ENCODE measurements at places on chromosomes 7 and 10. TPM values are rescaled to one million over a fixed set of nuclear protein-coding genes. Genes with fewer than 3 reads are reported as not detected.

- DNase-seq: no peak
Observed at GRCh38 chr7:14630048-14630447, 272.5 kb downstream of the DGKB start.

- no peak for DNase-seq
Observed at GRCh38 chr10:89591111-89591795, 53.8 kb downstream of the PANK1 start.

DNA sequence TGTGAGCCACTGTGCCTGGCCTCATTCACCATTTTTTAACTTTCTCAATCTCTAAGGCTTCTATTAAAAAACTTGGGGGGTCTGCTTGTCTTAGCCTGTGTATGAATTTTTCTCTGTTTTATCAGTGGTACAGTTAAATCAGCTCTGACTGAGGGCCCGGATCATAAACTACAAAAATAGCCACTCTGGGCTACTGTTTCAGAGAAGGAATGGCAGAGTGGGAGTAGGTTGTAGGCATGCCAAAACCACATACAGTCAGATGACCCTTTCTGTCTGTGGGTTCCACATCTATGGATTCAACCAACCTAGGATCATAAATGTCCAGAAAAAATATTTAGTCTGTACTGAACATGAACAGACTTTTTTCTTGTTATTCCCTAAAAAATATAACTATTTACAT is 21.3 kb downstream of the TBC1D12 start:
- DNase-seq: no peak

GRCh38 chr10:76552091-76552873 is 1085.3 kb downstream of the KCNMA1 start:
- no peak for DNase-seq

DNA sequence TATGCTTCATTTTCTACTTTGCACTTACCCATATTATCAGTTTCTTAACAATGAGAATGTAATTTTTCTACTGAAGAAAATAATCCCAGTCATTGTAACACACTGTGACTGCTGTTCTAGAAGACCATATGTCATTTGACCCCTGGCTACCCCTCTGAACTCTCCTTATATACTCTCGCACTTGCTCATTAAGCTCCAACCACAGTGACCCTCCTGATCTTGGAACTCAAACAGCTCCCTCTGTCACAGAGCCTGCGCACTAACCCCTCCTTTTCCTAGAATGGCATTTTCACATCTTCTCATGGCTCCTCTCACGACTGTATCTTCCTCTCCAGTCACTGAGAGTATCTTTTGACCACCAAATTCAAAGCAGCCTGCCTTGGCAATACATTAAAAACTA is 169.7 kb downstream of the CACNA2D1 start:
- no peak for DNase-seq

DNA sequence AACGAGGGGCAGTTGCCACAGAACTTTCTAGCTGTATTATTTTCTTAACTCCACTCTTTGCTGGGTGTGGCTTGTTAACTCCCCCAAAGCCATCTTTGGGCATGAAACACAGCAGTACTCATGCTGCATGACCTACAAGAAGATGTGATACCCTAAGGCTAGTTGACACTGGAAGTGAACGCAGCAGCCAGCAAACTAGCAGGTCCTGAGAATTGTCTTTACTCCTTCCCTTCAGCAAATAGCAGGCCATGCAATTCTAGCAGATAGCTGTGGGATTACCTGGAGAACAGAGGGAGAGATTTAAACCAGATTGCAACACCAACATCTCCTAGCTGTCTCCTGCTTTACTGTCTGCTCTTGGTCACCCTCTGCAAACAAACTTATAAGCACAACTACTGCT is 688.0 kb upstream of the ZWINT start:
- no peak for DNase-seq

GRCh38 chr7:122457969-122458368 is 153.4 kb upstream of the FEZF1 start:
- DNase-seq: no peak

DNA sequence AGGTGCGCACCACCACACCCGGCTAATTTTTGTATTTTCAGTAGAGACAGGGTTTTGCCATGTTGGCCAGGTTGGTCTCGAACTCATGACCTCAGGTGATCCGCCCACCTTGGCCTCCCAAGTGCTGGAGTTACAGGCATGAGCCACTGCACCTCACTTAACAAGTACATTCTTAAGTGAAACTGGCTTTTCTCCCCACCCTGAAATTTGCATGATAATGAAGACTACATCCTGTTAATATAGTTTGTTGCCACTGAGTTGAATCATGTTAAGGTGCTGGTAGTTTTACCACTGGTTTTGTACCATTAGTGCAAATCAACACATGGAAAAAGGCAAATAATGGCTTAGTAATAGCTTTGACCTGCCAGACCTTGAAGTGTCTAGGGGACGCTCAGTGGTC is 62.2 kb downstream of the MPLKIP start:
- no peak for DNase-seq

Gene CDHR3
- total RNA-seq: 5.7 TPM

Gene ABCC2
- 0.96 TPM for total RNA-seq

Gene VIPR2
- total RNA-seq: 17.8 TPM

Measured in ascending aorta (tissue), 2 donors.